Uterine smooth muscle cell (primary cell): ENCODE measurements at places on chromosomes 3 and 15. TPM values are rescaled to one million over a fixed set of nuclear protein-coding genes. Genes with fewer than 3 reads are reported as not detected.

The RPP25 gene
- total RNA-seq = 2.1 and 2.9 TPM in 2 replicates

The C2CD4A gene
- total RNA-seq = 0.12 TPM in 1 of 2 replicates, not detected in the other

The CHRNA3 gene
- not detected in 2 replicates for total RNA-seq

The SLC9C1 gene
- 0.12 and 0.22 TPM in 2 replicates for total RNA-seq

The CRABP1 gene
- total RNA-seq = not detected in 2 replicates

The GPR149 gene
- total RNA-seq = not detected in 2 replicates

The PLOD2 gene
- 149 and 317 TPM in 2 replicates for total RNA-seq

The GREM1 gene
- total RNA-seq = 94.3 and 684 TPM in 2 replicates

The IREB2 gene
- 23.4 and 25.9 TPM in 2 replicates for total RNA-seq

The PRSS50 gene
- 0.12 TPM in 1 of 2 replicates, not detected in the other for total RNA-seq
